ENCODE measurements at places on chromosomes 3 and 15.
A peak's percentile ranks its signal among the peaks of the same experiment; 100 is the strongest.

- peak; percentile 76 for DNase-seq
These were observed 3.6 kb downstream of the BCL6 start for GRCh38 chr3:187741403-187742350.

GRCh38 chr3:30448450-30449289 is 157.7 kb upstream of the TGFBR2 start:
- no peak for DNase-seq

GRCh38 chr15:49306551-49306950 is 116.5 kb upstream of the FGF7 start:
- DNase-seq, result no peak

GRCh38 chr3:72482589-72483321 is 365.5 kb downstream of the SHQ1 start:
- DNase-seq, result peak; percentile 82

DNA sequence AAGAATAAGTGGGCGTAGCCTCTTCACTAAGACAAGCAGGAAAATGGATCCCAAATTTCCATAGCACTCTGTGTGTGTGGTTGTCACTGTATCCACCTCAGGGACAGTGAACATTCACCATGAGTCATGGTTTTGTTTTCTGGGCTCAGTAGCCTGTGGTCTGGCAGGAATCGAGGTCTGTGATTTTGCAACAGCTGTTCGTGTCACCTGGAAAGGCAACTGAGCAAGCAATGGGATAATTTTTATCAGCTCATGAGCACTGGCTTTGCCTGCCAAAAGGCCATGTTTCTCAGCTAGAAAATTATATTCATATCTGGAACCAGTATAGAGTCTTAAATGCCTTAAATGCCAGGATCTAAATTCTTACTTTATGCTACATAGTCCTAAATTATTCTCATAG is 60.9 kb downstream of the STRIT1 start:
- DNase-seq, result no peak

DNA sequence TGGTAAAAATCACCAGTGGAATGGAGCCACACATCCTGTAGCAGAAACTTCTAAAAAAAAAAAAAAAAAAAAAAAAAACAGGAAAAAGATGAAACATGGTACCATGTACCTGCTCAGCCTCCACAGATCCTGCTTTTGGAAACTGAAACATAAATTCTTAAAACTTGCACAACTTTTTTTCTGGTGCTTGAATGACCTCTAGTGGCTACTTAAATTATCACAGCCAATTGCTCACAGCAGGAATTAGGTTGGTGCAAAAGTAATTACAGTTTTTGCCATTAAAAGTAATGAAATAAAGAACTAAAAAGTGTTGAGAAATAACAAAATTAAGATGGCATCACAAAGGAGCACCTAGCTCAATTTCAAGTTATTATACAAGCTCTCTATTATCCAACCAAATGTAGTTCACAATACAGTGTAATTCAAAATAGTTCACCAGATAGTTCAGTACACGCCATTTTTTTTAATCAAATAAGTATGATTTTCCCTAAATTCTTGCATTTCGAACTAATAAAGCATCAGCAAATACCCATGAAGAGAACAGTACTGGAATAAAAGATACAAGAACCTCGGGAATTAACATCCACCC is 80.6 kb downstream of the ULK4 start:
- peak; percentile 48 for DNase-seq

DNA sequence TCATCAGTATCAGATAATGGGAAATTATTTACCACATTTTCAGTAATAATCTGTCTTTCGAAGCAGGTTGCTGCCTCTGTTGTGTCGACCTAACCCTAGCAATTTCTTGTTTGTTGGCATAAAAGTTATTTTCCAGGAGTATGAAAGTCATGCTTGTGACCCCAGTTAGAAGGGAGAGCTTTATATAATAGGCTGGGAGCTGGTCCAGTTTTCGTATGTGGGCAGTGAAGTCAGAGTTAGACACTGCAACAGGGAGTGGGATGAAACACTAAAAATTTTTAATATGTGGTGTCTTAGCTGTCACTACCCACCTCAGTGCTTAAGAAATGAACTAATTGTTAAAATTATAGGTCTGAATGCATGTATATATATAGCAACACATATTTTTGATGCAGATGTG is 348.5 kb downstream of the FEZF2 start:
- DNase-seq, result no peak

DNA sequence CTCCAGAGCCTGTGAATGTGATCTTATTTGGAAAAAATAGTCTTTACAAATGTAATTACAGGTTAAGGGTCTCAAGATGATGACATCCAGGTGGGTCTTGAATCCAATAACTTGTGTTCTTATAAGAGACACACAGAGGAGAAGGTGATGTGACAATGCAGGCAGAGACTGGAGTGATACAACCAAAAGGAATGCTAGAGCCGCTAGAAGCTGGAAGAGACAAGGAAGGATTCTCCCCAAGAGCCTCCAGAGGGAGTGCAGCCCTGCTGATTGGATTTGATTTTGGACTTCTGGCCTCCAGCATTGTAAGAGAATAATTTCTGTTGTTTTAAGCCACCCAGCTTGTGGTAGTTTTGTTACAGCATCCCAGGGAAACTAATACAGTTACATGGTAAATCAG is 9.7 kb downstream of the MYH15 start:
- DNase-seq, result no peak

DNA sequence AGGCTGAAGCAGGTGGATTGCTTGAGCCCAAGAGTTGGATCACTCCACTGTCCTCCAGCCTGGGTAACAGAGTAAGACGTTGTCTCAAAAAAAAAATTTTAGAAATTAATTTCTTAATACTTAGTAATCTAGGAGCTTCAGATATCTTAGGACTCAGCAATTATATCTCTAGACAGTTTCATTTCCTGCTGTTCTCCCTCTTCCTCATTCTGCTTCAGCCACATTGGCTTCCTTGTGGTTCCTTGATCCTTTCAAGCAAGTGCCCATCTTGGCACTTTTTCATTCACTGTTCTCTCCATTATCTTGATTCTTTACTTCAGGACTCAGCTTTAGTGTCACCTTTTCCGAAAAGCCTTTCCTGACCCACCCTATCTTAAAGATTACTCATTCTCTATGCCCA is 22.5 kb downstream of the TMEM202 start:
- DNase-seq, result peak; percentile 75

GRCh38 chr3:126288314-126288713 is 68.9 kb downstream of the KLF15 start:
- no peak for DNase-seq

- peak; percentile 74 for DNase-seq
These were observed 12.2 kb upstream of the SACM1L start for GRCh38 chr3:45677033-45677446.

GRCh38 chr3:157248590-157249422 is 88.9 kb upstream of the CCNL1 start:
- DNase-seq, result peak; percentile 52

DNA sequence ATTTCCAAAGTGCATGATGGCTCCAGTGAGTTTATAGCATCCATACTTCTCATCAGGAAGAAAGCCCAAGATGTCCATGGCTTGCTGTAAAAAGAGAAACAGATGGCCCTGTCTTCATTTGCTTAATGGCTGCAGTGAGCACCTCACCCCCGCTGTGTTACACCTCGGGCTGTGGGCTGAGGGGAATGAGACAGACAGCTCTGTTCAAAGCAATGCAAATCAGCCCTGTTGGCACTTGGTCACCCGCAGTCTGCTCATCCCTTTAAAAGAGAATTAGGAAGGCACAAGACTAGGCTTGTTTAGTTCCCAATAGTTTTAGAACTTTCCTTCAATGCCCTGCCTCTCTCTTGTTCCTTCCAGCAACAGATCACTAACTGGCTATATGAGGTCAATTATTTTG is 25.2 kb downstream of the MYH15 start:
- no peak for DNase-seq

DNA sequence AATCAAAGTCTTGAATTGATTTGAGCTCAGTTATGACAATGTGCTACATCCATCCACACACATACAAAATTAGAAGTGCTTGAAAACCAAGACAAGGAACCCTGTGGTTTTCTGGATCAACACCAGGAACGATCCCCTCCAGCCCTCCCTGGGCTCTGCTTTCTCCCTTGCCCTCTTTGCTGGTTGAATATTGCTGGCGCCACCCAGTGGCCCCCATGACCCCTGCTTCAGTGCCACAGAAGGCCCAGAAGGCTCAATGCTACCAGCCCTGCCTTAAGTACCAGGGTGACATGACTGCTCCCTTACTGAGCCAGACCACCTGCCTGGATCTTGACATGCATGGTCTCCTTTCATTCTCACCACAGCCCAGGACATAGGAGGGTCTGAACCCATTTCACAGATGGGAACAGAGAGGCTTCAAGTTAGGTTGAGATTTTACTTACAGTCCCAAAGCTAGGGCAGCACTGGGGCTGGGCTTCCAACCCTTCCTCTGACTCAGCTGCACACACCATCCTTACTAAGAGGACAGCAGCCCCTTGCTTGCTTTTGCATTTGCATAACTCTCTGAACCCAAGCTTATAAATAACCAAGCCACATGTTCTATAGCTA is 15.0 kb downstream of the IL12A start:
- peak; percentile 78 for DNase-seq

DNA sequence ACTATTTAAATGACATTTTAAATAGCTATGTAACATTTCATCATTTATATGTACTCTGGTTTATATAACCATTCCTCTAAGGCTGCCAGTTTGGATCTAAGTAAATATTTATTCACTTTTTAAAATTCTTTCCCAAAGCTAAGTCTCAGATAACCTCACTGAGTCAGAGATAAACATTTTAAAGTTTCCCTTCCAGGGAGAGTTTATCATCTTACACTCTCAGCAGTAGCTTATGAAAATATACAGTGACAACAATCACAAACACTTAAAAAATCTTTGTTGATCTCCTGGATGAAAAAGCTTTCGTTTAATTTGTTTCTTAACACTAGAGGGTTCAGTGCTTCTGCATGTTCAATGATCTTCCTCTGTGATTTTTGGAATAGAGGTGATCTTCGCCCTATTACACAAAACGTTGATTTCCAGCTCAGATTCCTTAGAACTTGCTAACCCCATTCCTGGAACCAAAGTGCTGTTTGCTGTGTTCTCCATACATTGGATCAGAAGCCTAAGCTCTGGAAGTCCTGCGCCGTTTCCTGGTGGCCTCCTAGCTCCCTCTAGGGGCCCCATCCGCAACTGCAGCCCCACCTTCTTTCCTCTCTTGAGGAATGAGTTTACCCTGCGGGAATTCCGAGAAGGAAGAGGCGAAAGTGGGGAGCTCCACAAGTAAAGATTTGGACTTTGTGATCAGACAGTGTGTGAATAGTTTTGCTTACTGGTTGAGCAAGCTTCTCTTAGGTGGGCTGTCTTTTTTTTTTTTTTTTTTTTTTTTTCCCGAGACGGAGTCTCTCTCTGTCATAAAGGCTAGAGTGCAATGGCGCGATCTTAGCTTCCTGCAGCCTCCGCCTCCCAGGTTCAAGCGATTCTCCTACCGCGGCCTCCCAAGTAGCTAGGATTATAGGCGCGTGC is 29.3 kb upstream of the SACM1L start:
- DNase-seq, result no peak

- peak; percentile 76 for DNase-seq
These were observed at the start of gene ACTRT3 for GRCh38 chr3:169769287-169770181. ACTRT3 (minus strand) TSS chr3:169769561; CDS start chr3:169769520, 41 bp downstream.

- DNase-seq, result no peak
These were observed 28.4 kb upstream of the PIK3CB start for GRCh38 chr3:138862924-138863775.

DNA sequence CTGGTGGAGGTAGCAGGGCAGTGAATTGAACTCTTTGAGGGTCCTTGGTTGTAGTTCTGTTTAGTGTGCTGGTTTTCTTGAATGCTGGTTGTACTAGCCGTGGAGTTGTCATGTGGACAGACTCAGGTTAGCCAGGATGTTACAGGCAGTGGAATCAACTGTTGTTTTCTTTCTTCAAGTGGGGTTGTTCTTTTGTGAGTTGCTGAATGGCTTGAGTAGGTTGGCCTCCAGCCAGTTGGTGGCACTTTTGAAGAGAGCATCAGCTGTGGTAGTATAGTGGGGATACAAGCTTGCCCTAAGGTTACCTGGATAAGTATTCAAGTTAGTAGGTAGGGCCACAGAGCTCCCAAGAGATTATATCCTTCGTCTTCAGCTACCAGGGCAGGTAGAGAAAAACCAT is 31.8 kb upstream of the RARB start:
- no peak for DNase-seq

GRCh38 chr3:113035387-113035982 is 44.7 kb downstream of the GTPBP8 start:
- DNase-seq, result peak; percentile 70

GRCh38 chr3:63521657-63522056 is 130.8 kb upstream of the SNTN start:
- DNase-seq, result no peak

DNA sequence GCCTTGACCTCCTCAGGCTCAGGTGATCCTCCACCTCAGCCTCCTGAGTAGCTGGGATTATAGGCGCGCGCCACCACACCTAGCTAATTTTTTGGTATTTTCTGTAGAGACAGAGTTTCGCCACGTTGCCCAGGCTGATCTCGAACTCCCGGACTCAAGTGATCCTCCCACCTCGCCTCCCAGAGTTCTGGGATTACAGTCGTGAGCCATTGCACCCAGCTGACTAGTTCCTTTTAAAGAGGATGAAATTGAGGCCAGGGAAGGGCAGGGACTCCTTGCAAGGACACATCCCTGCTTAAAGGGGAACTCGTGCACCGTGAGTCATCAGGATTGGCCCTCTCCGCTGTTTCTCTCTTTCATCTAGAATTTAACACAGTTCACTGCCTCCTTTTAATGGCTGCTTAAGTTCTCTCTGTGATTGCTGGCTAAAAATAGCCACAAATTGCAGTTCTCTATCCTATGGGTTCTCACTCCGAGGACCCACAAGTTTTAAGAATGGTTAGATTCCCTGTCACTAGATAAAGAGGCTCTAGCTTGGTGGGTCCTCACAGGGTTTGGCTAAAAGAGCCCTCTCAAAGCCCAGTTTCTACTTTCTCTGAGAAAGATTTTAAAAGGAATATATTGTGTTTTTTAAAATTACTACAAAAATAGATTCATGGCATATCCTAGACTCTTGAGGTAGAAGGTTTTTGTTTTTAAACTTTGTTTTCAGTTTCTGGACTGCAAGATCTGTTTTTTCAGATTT is 1.4 kb downstream of the CRTAP start:
- peak; percentile 81 for DNase-seq

DNA sequence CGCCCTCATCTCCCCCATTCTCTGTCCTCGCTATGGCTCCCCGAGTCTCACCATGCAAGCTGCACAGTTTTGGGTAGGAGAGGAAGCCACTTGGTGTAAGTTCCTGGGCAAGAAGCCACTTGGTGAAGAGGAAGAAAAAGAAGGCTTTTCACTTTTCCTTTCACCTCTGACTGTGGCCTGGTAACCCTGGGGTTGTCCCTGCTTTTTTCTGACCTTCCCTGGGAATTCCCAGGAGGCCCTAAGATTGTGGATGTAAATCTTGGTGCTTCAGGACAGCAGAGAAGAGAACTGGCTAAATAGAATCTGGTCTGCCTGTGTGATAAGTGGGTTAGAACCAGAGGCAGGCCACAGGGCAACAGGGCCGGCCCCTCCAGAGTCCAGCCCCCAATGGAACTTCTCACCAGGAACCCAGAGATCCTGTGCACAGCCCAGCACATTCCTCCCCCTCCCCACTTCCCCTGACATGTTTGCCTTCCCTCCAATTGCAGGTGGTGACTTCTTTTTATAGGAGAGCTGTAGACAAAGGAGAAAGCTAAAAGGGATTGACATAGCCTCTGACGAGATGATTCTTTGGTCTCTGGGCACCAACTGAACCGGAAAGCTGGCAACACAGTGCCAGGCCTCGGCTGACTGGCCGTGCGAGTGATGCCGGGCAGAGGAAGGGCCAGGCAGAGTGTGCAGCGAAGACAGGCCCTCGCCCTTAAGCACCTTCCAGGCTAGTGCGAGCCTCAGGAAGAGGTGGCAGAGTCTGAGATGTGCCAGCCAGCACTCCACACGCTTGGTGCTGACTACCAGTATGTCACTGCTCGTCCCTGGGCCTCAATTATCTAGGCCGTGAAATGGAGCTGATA is 19.4 kb upstream of the SKOR1 start:
- no peak for DNase-seq

All from common myeloid progenitor, CD34-positive (primary cell).